Stimulated activated naive CD4-positive, alpha-beta T cell treated with Interleukin-2 at 50 U/mL for 16 hours (primary cell): ENCODE measurements at places on chromosomes 1 and 21.

DNA sequence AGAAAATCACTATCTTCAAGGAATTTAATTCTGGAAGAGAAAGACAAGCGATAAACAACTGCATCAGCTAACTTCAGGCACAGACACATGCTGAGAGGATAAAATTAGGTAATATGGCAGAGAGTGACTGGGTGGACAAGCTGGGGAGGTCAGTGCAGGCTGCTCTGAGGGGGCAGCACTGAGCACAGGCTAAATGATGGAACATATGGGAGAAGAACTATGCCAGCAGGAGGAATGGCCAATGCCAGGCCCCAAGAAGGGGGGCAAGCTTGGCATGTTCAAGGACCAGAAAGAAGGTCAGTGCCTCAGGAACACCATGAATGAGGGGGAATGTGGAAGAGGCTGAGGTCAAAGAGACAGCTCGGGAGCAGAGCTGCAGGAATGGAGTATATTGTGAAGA is 190.7 kb upstream of the MAP1LC3C start:
- DNase-seq = no peak

GRCh38 chr1:38052750-38053415 is 6.3 kb upstream of the POU3F1 start:
- no peak for DNase-seq

DNA sequence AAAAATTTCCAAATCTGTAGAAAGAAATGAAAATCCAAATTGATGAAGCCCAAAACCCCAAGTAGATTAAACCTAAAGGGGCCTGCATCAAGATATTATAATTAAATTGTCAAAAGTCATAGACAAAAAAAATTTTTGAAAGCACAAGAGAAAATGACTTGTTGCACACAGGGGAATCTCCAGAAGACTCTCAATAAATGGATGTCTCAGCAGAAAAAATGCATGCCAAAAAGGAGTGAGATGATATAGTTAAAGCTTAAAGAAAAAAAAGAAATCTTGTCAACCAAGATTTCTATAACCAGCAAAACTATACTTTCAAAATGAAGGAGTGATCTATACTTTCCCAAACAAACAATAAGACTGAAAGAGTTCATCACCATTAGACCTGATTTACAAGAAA is 393.2 kb upstream of the SPAG17 start:
- DNase-seq = no peak

DNA sequence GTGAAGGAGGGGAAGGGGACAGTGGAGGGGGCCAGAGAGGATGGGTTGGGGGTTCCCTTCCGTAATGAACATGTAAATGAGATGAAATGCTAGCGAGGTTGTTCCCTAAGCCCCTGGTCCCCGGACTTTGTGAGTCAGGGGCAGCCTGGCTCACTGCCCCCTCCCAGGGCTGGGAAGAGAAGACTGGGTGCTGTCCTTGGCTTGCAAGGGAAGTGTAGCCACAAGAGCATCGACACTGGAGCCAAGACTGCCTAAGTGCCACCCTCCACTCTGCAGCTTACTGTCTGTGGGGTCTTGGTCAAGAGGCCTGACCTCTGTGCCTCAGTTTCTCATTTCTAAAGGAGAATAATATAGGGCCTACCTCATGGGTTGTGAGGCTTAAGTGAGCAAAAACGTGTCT is 483 bp downstream of the PEAR1 start:
- DNase-seq = no peak

- DNase-seq = no peak
Measured at GRCh38 chr1:54327386-54328065, 78.7 kb downstream of the SSBP3 start.

- no peak for DNase-seq
Measured at GRCh38 chr21:34027721-34028461, 45.5 kb upstream of the MRPS6 start.

GRCh38 chr1:119475866-119476439 is 31.1 kb upstream of the HSD3B1 start:
- no peak for DNase-seq

- no peak for DNase-seq
Measured at GRCh38 chr1:111618961-111619634, 491 bp upstream of the RAP1A start.

DNA sequence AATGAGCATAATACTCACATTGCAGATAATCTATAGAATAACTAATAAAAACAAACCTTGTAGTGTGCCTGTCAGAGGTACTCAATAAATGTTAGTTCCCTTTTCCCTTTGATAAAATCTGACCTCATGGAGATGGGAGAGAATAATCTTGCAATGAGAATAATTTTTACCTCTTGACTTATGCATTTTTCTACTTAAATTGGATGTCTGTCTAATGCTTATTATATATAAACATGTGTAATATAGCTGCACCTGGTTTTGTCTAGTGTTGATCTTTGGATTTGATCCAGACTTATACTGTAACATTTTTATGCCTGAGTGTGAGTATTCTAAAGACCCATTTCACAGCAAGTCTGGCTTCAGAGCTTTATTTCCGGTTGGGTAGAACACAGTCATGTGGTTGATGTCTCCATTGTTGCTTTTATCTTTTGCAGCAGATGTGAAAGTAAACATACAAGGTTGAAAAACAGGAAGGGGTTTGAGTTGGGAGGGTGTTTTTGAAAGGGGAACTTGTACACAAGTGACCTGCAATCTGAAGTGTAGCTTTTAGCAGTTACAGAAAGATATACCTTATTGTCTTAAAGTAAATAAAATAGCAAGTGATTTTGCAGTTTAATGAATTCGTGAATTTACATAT is 12.4 kb downstream of the EPB41 start:
- no peak for DNase-seq

GRCh38 chr1:89065079-89065868 is at the start of gene GBP1:
Gene GBP1, minus strand, starts transcription at chr1:89065208. Its CDS starts 1,974 bp downstream, at chr1:89063234.
- DNase-seq = peak; percentile 23

GRCh38 chr21:23543333-23543732 is 2063.9 kb downstream of the MRPL39 start:
- no peak for DNase-seq

GRCh38 chr1:190046231-190046630 is 431.4 kb downstream of the BRINP3 start:
- DNase-seq = no peak

- DNase-seq = no peak
Measured at GRCh38 chr1:228088586-228089498, 6.3 kb downstream of the ARF1 start.

DNA sequence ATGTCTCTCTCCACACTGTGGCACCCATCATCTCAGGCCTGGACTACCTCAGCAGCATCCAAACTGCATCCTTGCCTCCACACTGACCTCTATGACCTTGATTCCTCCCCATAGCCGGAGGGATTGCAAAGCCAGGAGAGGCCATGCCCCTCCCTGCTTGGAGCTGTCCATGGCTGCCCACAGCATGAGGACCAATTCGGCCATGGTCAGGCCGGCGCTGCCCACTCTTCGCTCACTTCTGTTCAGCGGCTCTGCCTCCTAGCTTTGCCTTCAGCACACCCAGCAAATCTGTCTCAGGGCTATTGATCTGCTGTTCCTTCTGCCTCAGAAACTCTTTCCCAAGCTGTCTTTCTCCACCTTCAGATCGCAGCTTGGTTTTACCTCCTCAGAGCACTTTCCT is 94.5 kb downstream of the TNR start:
- DNase-seq = no peak

DNA sequence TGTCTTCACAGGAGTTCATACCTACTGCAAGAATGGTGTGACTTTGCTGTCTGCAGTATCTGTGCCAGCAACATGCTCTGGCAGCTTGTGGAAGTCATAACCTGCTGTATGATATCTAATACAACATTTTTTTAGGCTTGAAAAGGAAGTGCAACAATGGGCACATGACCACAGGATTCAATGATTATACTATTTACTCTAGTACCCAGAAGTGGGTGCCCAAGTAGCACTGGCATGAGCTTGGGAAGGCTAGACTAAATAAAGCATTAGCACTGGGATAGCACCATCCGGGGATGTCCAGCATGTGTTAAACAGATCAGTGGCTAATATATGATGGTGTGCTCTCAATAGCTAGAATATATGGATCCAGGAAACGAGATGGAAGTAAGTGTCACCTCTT is 98.6 kb upstream of the PDE4B start:
- DNase-seq = no peak

GRCh38 chr21:45022736-45023135 is 51.6 kb upstream of the ADARB1 start:
- no peak for DNase-seq

DNA sequence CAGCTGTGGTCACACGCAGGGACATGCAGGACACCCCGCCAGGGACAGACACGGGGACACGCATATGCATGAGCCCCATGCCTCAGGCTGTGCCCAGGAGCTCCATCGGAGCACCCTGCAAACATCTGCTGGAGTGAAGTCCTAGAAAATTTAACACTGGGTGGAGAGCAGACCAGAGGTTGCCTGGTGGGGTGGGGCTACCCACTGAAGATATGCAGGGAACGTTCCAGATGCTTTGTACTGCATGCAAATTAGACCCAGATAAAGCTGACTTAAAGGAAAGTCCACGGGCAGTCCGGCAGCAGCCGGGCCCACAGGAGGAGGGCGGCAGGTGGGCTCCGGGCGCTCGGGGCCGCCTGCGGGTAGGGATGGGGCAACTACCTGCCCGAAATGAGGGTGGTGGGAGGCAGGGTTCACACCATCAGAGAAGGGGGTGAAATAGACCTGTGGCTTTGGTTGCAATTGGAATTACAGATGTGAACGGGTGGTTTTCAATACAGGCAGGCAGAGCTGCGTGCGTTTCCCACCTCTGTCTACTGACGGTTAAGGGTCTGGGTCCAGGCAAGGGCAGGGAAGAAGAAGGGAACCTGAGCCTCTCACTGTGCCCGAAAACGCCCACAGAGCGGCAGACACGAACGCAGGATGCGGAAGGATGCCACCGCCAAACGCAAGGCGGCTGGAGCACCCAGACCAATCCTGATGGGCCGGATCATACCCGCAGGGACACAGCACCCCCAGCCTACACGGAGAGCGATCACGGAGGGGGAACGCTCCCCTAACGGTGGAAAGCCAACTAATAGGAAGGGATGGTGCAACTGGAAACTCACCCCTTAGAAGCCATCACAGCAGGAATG is 21.0 kb downstream of the CFAP74 start:
- no peak for DNase-seq

DNA sequence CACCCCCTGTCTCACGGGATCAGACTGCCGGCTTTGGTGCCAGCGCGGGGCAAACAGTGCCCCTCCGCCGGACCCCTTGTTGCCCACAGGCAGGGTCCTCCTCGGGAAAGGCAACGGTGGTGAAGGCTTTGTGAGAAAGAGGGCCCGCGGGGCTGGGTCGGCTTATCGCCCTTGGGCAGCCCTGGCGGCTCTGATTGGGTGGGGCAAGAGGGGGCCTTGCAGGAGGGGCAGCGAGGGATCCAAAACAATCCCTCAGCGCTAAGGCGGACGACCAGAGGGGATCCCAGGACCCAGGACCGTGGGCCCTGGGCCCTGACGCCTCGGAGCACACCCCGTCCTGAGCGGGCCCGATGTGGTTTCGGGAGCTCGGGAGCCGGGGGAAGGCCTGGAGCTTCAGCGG is 3.9 kb upstream of the ZNF678 start:
- DNase-seq = no peak

GRCh38 chr1:37472994-37473393 is 1.4 kb upstream of the ZC3H12A start:
- DNase-seq = no peak

GRCh38 chr1:98893371-98893770 is 111.3 kb downstream of the PLPPR5 start:
- DNase-seq = no peak

GRCh38 chr1:222629921-222630535 is 12.1 kb downstream of the MIA3 start:
- no peak for DNase-seq

GRCh38 chr1:224387302-224387912 is 30.7 kb downstream of the CNIH4 start:
- no peak for DNase-seq

DNA sequence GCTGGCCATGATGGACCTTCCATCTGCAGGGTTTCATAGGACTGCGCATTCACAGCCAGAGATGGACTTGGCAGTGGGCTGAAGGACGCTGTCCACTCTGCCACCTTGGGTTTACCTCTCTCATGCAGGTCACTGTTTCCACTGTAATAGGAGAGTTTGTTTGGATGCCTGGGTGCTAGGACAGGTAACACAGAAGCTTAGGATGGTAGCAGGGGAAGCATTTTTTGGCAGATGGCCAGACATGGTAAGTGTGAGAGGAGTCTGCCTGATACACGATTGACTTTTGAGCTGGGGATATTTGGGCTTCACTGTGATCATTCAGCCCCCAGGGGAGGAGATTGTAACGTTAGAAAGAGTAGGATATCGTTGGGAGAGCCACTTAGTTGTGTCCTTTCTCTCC is 11.8 kb downstream of the PSEN2 start:
- no peak for DNase-seq

DNA sequence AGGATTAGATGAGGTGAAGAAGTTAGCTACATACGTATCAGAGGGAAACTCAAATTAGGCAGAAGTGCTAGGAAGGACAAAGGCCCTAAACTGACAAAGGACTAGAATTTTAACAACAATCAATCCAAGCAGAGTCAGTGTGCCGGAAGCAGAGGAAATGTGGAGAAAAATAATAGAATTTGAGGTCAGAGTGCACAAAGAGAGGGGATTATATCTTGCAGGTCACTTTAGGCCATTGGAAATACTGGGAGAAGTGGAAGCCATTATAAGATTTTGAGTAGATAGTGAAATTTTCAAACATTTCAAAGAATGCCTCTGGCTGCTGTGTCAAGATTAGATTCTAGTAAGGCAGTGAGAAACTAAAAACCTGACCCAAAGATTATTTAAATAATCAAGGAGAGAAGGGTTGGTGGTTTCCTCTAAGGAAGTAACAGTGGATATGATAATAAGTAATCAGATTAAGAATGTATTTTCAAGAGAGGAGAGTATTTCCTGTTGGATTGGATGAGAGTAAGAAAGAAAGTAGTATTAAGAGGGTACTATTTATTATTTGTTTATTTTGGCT is 889.2 kb upstream of the NCAM2 start:
- DNase-seq = no peak

DNA sequence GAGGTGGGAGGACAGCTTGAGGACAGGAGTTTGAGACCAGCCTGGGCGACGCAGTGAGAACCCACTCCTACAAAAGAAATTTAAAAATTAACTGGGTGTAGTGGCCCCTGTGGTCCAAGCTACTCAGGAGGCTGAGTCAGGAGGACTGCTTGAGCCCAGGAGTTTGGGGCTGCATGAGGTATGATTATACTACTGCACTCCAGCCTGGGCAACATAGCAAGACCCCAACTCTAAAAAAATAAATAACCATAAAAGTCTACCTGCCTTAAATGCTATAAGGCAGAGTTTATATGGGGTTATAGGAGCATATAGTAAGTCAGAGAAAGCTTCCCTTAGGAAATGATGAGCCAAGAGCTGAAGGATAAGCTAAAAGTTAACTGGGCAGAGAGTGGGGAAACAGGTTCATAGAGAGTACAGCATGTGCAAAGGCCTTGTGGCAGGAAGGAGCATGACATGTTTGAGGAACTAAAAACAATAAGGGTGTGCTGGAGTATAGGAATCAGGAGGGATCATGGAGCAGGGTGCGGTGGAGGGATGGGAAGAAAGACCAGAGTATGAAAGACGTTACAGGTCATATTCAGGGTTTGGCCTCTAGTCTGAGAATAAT is 68.3 kb downstream of the ADSS2 start:
- DNase-seq = no peak
